Left kidney (tissue), 8 donors: ENCODE measurements at places on chromosomes 4 and X. TPM values are rescaled to one million over a fixed set of nuclear protein-coding genes. Genes with fewer than 3 reads are reported as not detected.
A peak's percentile ranks its signal among the peaks of the same experiment; 100 is the strongest.

NAP1L3 gene
- 14.6 TPM for polyA plus RNA-seq

DNA sequence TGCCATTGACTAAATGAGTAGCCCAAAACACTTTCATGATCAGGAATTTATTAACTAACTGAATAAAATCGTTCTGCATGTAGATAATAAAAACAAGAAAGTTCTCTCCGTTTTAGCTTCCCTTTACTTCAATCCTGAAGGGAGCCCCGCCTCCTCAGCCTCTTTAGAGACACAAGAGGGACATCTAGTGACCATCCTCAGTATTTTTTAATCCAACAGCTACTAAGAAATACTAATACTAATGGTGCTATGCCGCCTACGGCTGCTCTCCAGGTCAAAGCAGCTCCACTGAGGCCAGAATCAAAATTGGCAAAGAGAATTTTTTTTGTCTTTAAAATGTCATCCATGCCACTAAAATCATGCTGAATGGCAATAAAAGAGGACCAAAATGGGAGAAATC, 3.2 kb upstream of the PCDH19 start:
- peak; percentile 68 for DNase-seq

DNA sequence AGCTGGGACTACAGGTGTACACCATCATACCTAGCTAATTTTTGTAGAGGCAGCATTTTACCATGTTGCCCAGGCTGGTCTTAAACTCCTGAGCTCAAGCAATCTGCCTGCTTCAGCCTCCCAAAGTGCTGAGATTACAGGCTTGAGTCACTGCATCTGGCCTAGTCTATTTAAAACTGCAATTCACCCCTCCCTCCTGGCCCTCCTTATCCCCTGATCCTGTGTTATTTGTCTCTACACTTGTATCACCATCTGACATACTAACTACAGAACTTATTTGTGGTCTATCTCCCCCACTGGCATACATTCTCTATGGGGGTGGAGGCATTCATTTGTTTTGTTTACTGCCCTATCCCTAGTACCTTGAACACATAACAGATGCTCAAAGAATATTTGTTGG, 23.7 kb downstream of the CC2D2A start:
- DNase-seq: no peak

DNA sequence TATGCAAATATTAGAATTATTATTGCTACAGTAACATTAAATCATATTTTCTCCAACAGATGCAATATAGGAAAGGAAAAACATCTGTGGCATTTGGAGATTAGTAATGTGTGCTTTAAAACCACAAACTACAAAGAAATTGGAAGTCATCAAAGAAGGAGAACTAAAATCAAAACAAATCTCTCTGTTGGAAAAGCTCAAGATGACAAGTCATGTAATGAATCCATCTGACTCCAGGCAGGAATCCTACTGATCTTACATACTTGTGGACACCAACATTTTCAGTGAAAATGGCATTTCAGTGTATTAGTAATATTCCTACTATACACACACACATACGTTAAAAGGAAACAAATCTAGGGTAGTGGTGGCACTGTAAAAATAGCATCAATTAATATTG, 98.2 kb downstream of the SLC39A8 start:
- DNase-seq: no peak

PRDM8 gene
- 1.5 TPM for polyA plus RNA-seq

FGF13 gene
- polyA plus RNA-seq: 29.3 TPM

SYN1 gene
- 6.5 TPM for polyA plus RNA-seq

GRCh38 chrX:41870719-41871151, 52.6 kb downstream of the CASK start:
- no peak for DNase-seq

DNA sequence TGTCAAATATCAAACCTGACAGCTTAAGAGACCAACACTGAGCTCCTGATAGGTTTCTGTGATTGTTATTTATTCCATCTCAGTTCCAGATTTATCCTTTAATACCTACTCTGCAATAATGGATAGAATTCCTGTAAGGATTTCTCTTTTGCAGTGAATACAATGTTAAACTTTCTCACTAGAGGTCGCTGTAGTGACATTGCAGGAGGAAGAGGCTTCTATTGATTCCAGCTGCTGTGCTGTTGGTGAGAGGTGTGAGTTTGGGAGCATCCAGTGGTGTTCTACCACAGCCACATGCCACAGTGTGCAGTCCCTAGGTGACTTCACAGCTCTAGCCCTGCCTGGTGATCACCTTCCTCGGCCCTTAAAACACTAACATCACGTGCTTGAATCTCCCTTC, 34.6 kb upstream of the DCAF8L2 start:
- DNase-seq: peak; percentile 22

WDFY3 gene
- polyA plus RNA-seq: 64.9 TPM

GRCh38 chr4:82063017-82063416, 310.8 kb downstream of the HNRNPD start:
- no peak for DNase-seq

MAGEC1 gene
- not detected for polyA plus RNA-seq

GABRB1 gene
- 0.55 TPM for polyA plus RNA-seq

GRCh38 chr4:157372154-157372553, 151.6 kb downstream of the GRIA2 start:
- no peak for DNase-seq

GRCh38 chrX:8027827-8028226, 100.6 kb upstream of the PNPLA4 start:
- no peak for DNase-seq

ODAPH gene
- not detected for polyA plus RNA-seq

TMPRSS11A gene
- 0.03 TPM for polyA plus RNA-seq

GRCh38 chr4:15714141-15714540, 11.3 kb downstream of the BST1 start:
- no peak for DNase-seq

DNA sequence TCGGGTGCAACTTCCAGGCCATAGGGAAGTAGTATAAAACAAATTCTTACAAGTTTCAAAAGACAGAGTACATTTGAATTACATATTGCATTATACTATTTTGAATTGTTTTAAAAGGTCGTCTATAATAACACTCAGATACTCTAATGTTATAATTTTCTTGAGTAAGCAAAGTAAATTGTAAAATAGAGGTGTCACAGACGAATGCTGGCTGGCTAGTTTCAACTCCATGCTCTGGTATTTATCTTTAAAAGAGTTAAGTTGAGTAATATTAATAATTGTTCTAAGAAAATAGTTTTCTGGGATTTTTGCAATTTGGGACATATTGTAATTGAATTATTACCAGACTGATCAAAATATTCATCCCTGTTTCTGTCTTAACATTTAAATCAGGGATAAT, 764.9 kb downstream of the TECRL start:
- no peak for DNase-seq

GRCh38 chr4:16026160-16026761, 57.6 kb downstream of the PROM1 start:
- DNase-seq: peak; percentile 61

DNA sequence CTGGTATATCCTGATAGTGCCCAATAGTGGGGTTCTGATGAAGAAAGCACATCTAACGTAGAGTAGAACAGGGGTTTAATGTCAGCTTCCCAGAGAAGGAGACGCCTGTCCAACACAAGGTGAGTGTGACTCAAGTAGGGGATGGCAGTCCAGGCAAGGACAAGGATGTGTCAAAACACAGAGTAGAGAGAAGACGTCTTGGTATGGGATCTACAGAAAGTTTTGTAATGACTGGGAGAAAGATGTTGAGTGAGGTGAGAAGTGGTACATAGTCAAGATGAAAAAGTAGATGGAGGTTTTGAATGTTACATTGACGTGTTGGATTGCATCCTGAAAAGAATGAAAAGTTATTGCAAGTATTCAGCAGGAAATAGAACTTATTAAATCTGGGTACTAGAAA, 124.4 kb downstream of the TMA16 start:
- DNase-seq: no peak

GRCh38 chr4:188918787-188919186, 779.5 kb downstream of the TRIML1 start:
- no peak for DNase-seq

GRCh38 chrX:40663880-40664630, 16.7 kb upstream of the CXorf38 start:
- DNase-seq: no peak

- no peak for DNase-seq
These were observed 66.6 kb upstream of the IQSEC2 start for GRCh38 chrX:53347948-53348347.

DNA sequence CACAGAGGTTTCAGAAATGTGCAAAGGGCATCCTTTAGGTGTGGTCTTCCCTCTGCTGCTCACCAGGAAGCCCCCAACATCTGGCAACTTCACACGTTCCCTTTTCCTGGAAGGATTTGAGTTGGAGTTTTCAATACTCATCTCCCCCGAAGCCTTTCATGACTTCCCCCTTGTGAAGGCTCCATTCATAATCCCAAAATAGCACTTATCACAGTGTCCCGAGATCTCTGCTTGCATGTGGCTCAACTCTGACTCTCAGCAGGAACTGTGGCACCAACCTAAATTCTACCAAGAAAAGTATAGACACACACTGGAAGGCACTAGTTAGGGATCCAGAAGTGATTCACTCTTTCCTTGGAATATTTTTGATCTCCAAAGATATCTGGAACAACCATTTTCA, 40.5 kb upstream of the ZNF827 start:
- no peak for DNase-seq

GRCh38 chr4:108693211-108693610, 42.8 kb downstream of the OSTC start:
- no peak for DNase-seq

- no peak for DNase-seq
These were observed 29.3 kb downstream of the CRMP1 start for GRCh38 chr4:5863461-5864113.

CCNB3 gene
- polyA plus RNA-seq: 1.6 TPM

- DNase-seq: no peak
These were observed 1.6 kb downstream of the SLC35A2 start for GRCh38 chrX:48909703-48910294.

GRCh38 chr4:128958194-128958593, 135.1 kb downstream of the SCLT1 start:
- DNase-seq: no peak

HTRA3 gene
- polyA plus RNA-seq: 7.2 TPM

DNA sequence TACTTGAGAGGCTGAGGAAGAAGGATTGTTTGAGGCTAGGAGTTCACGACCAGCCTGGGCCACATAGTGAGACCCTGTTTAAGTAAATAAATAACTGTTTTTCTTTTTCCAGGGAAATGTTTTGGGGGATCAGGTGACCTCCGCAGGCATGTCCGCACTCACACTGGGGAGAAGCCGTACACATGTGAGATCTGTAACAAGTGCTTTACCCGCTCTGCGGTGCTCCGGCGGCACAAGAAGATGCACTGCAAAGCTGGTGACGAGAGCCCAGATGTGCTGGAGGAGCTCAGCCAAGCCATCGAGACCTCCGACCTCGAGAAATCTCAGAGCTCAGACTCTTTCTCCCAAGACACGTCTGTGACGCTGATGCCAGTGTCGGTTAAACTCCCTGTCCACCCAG, 30.5 kb downstream of the ZBTB49 start:
- no peak for DNase-seq

DNA sequence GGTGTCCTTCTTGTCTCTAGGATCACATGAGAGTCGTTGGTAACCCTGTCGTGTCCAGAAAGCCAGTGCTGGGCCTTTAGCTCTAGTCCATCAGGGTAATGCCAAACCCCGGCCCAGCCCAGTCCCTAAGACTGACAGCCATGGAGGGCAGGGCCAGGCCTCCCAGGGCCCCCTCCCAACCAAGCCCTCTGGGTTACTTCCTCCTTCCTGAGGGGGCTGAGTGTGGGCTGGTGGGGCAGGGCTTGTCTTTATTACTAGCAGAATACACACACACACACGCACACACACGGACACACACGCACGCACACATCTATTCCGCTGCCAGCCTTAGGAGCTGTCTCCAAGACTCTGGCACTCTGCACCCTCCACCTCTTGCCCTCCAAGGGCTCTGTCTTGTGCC, 35.6 kb upstream of the CDKN2AIP start:
- no peak for DNase-seq

GRCh38 chrX:106144755-106145639, 23.1 kb upstream of the PWWP3B start:
- DNase-seq: no peak

GJB1 gene
- polyA plus RNA-seq: 39.8 TPM

PCYT1B gene
- polyA plus RNA-seq: 3.3 TPM
